Breast epithelium (tissue), 4 donors: ENCODE measurements at places on chromosomes 16 and 17. TPM values are rescaled to one million over a fixed set of nuclear protein-coding genes. Genes with fewer than 3 reads are reported as not detected.

DNA sequence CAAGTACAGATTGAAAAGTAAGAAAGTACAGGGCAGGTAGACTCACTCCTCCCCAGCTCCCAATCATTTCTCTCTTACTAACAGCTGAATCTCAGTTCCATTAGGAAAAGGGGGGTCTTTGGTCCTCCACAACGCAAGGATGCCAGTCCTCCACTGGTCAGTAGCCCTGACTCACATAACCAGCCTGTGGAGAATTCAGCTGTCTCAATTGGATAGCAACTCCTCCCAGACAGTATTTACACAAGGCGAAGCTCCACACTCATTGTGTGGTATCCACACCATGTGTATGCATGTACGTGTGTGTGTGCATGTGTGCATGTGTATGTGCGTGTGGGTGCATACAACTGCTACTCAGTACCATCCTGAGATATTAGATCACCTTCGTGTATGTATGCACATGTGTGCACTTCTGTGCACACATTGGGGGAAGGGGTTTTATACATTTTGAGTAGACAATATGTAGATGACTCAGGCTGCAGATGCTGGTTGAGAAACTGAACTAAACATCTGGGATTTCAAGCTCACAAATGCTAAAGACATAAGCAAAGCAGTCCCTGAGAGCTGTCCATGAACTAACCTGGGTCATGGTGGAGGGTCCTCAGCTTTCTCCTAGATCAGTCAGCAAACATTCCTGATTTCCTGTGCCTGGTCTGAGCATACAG is 240.1 kb downstream of the SLC39A11 start:
- DNase-seq = no peak

- no peak for DNase-seq
Observed at GRCh38 chr17:19339341-19339815, 23.1 kb downstream of the B9D1 start.

DNA sequence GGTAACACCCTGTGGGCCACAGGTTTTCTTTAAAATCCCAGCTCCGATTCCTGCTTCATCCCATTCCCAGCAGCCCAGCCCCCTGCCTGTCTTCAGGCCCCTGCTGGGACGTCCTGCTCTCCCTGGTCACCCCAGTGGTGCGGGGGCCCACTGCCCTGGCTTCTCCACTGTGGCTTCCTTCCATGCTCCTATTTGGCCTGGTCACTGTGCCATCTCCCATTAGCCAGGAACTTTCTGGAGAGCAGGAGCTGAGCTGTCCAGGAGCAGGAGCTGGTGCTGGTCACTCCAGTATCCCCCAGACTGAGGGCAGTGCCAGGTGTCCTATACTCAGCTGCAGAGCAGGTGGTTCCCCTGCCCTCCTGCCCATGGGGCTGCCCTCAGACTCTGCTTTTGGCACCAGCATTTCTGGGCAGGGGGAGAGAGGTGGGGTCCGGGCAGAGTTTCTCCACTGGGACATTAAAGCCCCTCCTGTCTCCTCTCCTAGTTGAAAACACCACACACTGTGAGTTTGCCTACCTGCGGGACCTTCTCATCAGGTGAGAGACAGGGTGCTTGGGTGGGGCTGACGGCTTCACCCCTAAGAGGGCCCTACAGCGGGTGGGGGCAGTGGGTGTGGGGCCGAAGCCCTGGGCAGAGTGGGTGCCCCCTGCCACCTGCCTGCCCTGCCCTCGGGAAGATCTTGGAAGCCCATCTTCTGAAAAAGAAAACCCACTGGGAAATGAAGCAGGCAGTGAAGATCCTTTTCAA is 356.2 kb downstream of the SEC14L1 start:
- peak; percentile 43 for DNase-seq

GRCh38 chr17:77435272-77436057 is 294.7 kb downstream of the SEC14L1 start:
- no peak for DNase-seq

GRCh38 chr16:27634779-27635178 is 84.8 kb downstream of the KATNIP start:
- DNase-seq = no peak

DNA sequence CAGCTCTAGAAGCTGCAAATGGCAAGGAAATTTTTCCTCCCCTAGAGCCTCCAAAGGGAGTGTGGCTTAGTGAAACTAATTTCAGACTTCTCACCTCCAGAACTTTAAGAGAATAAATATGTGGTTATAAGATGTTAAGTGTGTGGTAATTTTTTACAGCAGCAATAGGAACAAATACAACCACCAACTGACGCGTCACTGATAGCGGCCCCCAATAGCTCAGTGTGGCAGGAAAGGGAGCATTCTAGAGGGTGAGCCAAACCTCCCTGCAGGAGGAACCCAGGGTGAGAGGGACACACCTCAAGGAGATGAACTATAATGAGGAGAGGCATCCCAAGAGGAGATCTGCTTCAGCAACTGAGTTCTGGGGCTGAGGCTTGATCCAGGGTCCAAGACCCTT is 4.0 kb downstream of the CCL4 start:
- no peak for DNase-seq

GRCh38 chr17:28985950-28986713 is 19.7 kb downstream of the SEZ6 start:
- DNase-seq = no peak

DNA sequence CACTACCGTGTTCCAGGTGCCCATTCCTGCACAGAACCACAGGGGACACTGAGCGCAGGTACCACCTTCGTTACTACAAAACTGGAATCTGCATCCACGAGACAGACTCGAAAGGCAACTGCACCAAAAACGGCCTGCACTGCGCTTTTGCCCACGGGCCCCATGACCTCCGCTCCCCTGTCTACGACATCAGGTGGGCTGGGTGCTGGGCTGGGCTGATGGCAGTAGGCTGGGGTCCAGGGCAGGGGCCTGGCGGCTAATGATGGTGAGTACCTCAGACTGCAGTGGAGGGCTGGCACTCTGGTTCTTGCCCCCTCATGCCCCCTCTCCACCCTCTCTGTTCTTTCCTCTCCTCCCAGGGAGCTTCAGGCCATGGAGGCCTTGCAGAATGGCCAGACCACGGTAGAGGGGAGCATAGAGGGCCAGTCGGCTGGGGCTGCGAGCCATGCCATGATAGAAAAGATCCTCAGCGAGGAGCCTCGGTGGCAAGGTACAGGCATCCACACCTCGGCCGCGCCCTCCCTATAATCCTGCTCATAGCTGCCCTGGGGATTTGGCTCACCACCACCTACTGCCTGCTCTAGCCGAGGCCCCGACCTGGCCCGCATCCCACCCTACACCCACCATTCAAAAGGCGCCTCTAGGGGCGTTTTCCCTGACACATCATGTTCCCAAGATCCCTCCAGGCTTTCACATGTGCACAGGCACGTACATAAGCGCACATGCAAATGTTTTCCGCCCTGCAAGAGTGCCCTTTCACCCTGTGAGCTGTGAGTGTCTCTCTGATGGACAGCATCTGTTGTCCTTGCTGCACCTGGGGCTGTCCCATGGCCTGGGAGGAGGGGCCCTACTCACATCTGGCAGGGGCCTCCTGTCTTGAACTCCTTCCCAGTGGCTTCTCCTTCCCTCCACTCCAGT is 27.7 kb downstream of the UNK start:
- DNase-seq = no peak

DNA sequence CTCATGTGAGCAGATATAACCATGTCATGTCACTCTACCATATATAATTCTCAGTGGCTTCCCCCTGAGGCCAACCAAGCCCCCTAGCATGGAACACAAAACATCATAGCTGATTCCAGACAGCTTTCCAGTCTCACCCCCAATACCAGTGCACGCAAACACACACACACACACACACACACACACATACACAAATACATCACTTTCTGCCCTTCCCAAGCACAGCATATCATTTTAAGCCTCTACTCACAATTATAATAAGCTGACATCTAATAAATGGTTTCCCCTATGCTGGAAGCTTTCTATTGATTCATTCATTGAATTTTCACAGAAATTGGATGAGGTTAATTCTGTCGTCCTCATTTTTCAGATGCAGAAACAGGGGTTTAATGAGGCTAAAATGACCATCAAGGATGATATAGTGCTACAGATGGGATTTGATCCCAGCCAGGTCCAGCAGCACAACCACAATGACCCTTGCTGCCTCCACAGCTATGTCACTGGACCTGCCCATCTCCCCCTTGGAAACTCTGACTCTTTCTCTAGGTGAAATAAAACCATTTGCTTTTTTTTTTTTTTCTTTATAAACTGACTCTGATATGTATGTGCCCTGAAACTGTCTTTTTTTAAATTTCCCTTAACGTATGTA is 131.1 kb downstream of the TMEM114 start:
- no peak for DNase-seq

GRCh38 chr17:16364625-16365024 is 11.4 kb upstream of the CENPV start:
- no peak for DNase-seq

- no peak for DNase-seq
Observed at GRCh38 chr16:64133366-64133765, 988.5 kb downstream of the CDH11 start.

- no peak for DNase-seq
Observed at GRCh38 chr16:4688674-4689045, 4.7 kb upstream of the NUDT16L1 start.

- no peak for DNase-seq
Observed at GRCh38 chr16:71972356-71972755, 27.8 kb downstream of the PKD1L3 start.

DNA sequence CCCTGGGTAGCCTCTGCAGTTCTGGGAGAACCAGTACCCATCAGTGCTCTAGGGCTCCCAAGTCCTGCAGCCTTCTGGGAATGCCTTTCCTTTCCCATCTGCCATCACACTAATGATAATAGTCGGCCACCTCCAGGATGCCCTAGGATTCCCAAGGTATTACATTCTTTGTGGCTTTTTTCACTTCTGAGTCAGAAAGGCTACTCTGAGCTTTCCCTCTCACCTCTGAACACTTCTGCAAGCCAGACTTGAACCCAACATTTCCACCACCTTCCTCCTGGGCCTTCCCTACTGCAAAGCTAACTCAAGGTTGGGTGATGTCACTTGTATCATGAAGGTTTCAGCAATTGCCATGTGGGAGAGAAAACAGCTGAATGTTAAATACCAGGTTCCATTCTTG is 49.7 kb upstream of the CCL2 start:
- DNase-seq = no peak

- DNase-seq = no peak
Observed at GRCh38 chr17:2366747-2367494, 29.6 kb downstream of the SGSM2 start.

- DNase-seq = no peak
Observed at GRCh38 chr16:8900343-8900742, 18.2 kb downstream of the LITAFD start.

GRCh38 chr17:55750750-55751657 is at the start of gene PCTP:
Gene PCTP (plus strand): TSS chr17:55751051. CDS start chr17:55751104, 53 bp downstream.
- peak; percentile 86 for DNase-seq

DNA sequence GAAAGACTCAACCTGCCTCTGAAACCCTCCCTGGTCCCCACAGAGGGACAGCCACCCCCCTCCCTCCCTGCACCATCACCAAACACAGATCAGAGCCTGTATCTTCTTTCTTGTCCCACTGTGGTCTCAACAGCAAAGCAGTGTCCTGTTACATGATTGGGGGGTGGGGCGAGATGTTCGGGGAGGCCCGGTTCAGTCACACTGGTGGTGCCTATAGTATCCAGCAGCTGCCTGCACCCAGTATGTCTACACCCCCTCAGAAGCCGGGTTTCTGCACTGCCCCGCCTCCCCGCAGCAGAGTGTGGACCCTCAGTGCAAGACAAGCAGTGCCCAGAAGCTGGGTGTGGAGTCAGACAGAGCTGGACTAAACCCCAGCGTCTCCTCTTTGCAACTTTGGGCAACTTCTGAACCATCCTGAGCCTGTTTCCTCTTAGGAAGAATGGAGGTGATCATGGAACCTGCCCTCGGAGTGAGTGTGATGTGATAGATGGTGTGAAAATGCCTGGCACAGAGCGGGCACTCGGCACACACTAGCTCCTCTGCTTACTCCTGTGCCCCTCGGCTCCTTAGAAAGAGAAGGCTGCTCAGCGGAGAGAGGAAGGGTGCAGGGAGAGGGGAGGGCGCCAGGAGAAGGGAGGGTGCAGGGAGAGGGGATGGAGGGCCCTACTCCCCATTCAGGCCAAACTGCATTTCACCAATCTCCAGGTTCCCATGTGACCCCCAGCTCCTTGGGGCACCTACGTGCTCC is 84.0 kb upstream of the TNRC6C start:
- no peak for DNase-seq

GRCh38 chr17:78895322-78895721 is 7.7 kb downstream of the CEP295NL start:
- DNase-seq = no peak

DNA sequence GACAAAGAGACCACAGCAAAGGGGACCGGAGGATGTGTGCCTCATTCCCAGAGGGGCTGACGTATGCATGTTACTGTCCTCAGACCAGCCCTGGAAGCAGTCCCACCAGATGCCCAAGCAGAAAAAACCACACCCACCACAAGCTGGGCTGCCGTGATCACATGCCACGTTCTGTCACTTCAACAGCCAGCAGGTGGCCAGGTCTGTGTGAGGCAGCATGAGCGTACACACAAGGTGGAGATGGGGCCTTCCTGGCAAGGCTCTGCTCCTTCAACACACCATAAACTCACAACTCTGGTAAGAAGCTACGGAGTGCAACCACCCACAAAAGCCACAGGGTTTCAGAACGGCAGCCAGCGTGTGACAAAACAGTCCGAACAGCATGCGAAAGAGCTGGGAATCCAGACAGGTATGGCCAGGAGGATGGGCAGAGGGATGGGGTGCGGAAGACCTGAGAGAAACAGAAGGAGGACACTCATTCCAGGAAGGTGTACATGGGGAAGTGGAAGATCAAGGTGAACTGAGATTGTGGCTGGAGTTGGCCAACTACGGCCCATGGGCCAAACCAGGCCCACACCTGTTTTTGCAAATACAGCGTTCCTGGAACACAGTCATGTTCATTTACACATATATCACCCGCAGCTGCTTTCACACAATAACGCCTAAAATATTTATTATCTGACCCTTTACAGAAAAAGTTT is 27.9 kb downstream of the MBTPS1 start:
- DNase-seq = peak; percentile 61

Gene OR4D1
- not detected for total RNA-seq

Gene SLX1B
- 12.6 TPM for total RNA-seq

Gene VAT1L
- total RNA-seq = not detected

Gene CNGB1
- not detected for total RNA-seq

Gene GH2
- not detected for total RNA-seq

Gene ANKRD40CL
- not detected for total RNA-seq

Gene COPZ2
- 23.3 TPM for total RNA-seq

Gene NPIPB9
- total RNA-seq = 12.3 TPM

Gene NEK8
- 5.3 TPM for total RNA-seq

Gene NPIPB6
- total RNA-seq = 2.6 TPM

Gene CARD14
- total RNA-seq = 13.8 TPM

Gene GSE1
- 105 TPM for total RNA-seq
